ENCODE measurements at places on chromosomes 16 and 17. TPM values are rescaled to one million over a fixed set of nuclear protein-coding genes. Genes with fewer than 3 reads are reported as not detected.

The NEUROD2 gene
- not detected for total RNA-seq

The PLLP gene
- 2.4 TPM for total RNA-seq

The CA7 gene
- not detected for total RNA-seq

The KRT12 gene
- not detected for total RNA-seq

The ZNF263 gene
- total RNA-seq = 48.6 TPM

The CIBAR2 gene
- total RNA-seq = not detected

The HIRIP3 gene
- 26.3 TPM for total RNA-seq

The GCSH gene
- 12.3 TPM for total RNA-seq

The TBC1D3E gene
- total RNA-seq = not detected

The TPSG1 gene
- not detected for total RNA-seq

The PYY gene
- total RNA-seq = not detected

The BICDL2 gene
- 0.31 TPM for total RNA-seq

The SCGB1C2 gene
- total RNA-seq = not detected

The CCL17 gene
- not detected for total RNA-seq

The TMEM106A gene
- 13.5 TPM for total RNA-seq

The CACNA1G gene
- 0.15 TPM for total RNA-seq

The EVI2A gene
- 9.0 TPM for total RNA-seq

The NUPR1 gene
- 41.7 TPM for total RNA-seq

The CKLF gene
- 15.1 TPM for total RNA-seq

The KRTAP16-1 gene
- total RNA-seq = not detected

Measured in gastroesophageal sphincter (tissue), 4 donors.